ENCODE measurements at places on chromosomes 16 and 17. TPM values are rescaled to one million over a fixed set of nuclear protein-coding genes. Genes with fewer than 3 reads are reported as not detected.
A peak's percentile ranks its signal among the peaks of the same experiment; 100 is the strongest.

DNA sequence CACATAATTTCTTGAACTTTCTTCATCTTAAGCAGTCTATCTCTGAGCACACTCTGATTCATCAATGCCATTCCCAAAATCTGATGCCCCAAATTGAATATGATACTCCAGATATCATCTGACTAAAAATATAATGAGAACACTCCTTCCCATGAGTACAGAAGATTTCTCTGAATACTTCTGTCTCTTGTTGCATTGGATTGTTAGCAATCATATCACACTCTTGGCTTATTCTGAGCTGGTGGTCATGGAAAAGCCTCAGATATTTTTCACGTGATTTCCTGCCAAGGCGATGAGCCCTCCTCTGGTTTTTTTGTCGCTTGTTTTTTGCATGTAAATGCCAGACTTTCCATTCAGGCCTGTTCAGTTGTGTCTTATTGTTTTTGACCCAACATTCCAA is 87.2 kb downstream of the NOG start:
- no peak for DNase-seq

DNA sequence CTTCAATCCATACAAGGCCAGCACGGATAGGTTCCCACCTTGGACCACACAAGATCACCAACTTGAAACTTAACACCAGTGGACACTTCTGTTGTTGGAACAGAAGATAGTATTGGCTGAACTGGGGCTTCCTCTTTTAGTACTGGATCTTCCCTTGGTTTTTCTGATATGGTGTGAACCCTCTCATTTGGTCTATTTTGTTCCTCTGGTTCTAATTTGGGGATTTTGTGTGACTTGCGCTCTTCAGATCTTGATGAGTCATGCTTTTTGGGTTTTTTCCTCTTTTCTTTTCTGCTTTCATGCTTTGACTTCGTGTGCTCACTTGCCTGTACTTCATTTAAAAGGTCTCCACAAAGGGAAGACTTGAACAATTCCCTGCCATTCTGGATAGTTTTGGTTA is 39.0 kb downstream of the SOST start:
- DNase-seq: no peak

DNA sequence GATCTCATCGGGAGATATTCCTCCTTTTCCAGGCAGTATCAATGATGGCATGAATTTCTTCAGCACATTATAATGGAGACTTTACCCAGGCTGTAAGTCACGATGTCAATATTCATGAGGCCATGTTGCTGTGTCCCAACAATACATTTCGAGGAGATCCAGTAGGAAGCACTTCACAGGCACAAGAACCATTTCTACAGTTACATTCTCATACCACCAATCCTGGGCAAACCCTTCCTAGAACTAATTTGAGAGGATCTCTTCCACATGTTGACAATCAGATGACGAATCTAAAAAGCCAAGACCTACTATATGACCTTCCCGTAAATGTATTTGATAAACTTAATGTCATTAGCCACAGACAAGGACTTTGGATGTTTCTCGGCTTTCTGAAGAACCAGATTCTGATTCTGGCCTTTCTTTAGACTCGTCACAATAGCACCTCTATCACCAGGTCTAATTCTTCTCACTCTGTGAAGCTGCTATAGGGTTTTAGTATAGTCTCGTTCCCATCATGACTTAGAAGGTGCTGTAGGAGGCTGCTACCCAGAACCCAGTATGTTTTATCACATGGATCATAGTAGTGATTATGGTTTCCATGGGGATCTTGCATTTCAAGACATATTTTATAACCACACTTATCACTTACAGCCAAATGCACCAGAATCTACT is 40.2 kb downstream of the C16orf87 start:
- DNase-seq: no peak

DNA sequence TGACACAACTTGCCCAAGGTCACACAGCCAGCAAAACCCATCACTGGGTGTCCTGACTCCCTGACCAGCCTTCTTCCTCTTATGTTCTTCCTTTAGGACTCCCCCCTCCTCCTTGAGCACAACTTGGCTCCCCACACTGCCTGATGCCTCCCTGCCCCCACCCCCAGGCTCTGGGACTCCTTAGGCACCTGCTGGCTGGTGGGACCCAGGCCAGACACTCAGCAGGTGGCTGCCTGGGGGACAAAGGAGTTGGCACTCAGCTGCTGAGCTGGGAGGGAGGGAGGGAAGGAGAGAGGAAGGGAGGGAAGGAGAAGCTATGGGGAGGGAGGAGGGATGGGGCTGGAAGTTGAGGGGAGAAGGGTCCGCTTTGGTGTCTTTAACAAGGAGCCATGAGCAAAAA is 8.0 kb downstream of the SEZ6 start:
- DNase-seq: no peak

- no peak for DNase-seq
Observed at GRCh38 chr16:22424161-22424937, 49.9 kb upstream of the CDR2 start.

DNA sequence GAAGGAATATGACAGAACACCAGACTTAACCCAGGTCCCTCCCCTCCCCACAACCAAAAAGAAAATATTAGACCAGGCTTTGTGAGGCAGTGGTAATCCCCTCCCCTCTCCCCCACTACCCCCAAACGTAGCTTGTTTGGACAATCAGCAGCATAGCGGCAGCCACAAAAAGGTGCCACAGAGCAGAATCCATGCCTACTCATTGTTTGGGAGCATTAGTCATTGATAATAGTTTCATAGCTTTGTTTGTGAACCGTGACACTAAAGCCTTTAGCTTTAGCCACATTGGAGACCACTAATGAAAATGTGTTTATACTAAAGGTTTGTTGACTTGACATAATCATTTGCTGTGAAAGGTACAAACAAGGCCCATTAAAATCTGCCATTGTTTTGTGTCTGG is 65.1 kb downstream of the NUP93 start:
- DNase-seq: no peak

DNA sequence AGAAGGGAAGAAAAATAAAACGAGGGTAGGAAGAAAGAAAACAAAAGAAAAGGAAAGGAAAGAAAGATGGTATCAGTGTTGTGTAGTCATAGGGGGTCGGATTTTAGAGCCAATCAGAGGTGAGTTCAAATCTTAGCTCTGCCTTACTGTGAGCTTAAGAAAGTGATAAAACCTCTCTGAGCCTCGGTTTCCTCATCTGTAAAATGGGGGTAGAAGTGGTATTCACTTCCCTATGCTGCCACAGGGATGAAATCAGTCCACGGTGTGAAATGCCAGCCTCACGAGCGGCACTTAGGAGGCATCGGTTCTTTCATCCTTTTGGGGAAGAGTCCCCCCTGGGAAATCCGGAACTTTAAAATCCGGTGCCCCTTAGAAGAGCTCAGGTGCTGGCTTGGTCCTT is 6.1 kb downstream of the KCNG4 start:
- DNase-seq: no peak

GRCh38 chr17:45581860-45582259 is 91.3 kb upstream of the PLEKHM1 start:
- DNase-seq: no peak

GRCh38 chr16:35734728-35735402 is 2275.5 kb downstream of the TP53TG3F start:
- no peak for DNase-seq

GRCh38 chr17:78407387-78408000 is 29.0 kb downstream of the PGS1 start:
- DNase-seq: no peak

- no peak for DNase-seq
Observed at GRCh38 chr16:20102021-20102420, 28.3 kb upstream of the GPR139 start.

GRCh38 chr17:52827526-52827925 is 669.0 kb upstream of the CA10 start:
- DNase-seq: no peak

DNA sequence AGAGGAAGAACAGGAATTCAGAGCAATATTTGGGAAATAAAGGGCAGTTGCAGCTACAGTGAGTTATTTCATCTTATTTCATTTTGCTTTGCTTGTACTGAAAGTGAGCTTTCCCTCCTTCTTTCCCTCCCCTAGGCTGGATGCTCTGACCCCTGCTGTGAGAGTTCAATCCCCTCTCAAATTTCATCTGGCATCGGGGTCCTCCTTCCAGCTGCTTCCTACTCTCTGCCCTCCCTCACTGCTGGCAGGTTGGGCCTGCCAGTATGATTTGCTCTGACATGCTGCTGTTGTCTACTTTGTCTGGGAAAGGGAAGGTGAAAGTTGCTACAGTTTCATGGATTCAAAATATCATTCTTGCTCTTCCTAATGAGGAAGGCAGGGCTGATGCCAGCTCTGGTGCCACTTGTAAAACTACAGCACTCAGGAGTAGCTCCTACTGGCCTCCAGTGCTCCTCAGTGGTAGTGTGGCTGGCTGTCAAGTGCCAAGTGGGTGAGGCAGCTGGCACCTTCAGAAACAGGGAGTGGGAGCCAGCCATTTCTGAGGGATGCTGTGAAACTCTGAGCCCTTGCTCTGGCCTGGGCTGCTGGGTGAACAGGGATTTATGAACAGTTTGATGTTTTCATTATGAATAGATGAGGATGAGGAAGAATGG is 408.6 kb downstream of the HAPSTR1 start:
- DNase-seq: peak; percentile 64

DNA sequence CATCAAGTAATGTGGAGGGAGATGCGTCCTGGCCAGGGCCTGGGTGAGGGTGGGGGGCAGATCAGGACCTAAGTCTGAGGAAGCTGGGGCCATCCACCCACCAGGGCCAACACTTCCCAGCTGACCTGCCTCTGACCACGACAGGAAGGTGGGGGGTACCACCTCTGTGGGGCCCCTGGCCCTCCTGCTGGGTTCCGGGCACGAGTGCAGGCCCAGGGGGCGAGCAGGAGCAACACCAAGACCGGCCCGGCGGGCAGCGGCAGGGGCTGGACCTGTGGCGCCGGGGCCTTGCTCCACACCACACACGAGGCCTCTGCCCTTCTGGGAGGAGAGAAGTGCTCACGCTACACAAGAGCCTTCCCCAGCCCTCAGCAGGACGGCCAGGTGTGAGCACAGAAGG is 13.3 kb downstream of the PDIA2 start:
- no peak for DNase-seq

- DNase-seq: peak; percentile 31
Observed at GRCh38 chr17:37274461-37274860, 101.3 kb upstream of the C17orf78 start.

- no peak for DNase-seq
Observed at GRCh38 chr16:2071454-2072202, 23.8 kb downstream of the TSC2 start.

GRCh38 chr17:7336240-7337175 is at the start of gene ACAP1:
TSS of gene ACAP1 (plus strand) at chr17:7336529. CDS start at chr17:7336735, 206 bp downstream.
- no peak for DNase-seq

DNA sequence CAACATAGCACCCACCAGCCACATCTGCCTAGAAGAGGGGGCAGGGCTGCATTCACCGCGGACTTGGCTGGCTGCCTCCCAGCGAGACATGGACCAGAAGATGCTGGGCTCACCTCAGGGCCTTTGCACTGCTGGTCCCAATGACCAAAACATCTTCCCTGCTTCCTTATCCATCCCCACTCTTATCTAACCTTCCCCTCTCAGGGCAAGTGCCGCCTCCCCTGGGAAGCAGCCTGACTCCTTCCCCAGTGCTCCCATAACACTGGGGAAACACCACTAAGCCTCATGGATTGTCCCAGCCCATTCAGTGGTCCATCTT is 5.7 kb downstream of the TMC6 start:
- DNase-seq: no peak

DNA sequence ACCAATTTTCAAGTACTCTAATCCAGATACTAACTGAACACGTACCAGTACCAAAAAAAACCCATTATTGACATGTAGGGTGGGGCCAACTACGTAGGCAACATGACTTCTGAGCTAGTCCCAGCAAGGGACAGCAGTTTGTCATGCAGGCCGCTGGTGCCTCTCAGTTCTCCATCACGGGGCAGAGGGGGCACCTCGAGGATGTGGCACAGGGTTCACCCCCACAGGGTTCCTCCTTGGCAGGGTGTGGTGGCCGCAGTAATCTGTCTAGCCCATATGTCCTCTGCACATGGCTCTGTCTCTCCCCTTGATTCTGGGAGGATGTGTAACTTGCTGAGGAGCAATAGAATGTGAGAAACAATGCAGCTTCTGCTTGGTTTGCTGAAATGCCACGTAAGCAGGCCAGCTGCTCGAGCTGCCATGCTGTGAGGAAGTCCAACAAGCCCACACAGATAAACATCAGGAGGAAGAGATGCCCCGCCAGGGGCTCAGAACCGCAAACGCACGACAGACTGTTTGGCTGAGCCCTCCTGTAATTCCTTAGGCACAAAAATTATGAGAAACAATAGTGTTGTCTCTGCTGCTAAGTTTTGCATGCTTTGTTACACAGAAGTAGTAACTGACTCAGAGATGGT is 62.4 kb downstream of the NT5M start:
- no peak for DNase-seq

GRCh38 chr17:17812211-17813054 is 24.4 kb downstream of the SREBF1 start:
- no peak for DNase-seq

DNA sequence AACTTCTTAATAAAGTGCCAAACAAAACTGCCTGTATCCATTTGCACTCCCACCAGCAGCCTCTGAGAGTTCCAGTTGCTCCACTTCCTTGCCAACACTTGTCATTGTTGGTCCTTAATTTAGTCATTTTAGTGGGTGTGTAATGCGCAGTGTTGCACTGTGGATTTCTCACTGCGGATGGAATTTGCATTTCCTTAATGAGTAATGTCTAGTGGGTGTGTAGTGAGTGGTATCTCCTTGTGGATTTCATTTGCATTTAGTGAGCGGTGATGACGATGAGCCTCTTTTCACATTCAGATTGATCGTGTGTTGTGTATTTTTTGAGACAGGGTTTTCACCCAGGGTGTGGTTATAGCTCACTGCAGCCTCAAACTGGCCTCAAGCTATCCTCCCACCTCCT is 4.1 kb upstream of the MSLN start:
- DNase-seq: no peak

Gene ACSM2A
- polyA plus RNA-seq: 88.7 TPM

Gene CNTD1
- polyA plus RNA-seq: 3.4 TPM

Gene DOC2A
- polyA plus RNA-seq: 3.0 TPM

Gene KRTAP2-2
- not detected for polyA plus RNA-seq

Gene FA2H
- 3.1 TPM for polyA plus RNA-seq

Gene LHX1
- polyA plus RNA-seq: 88.6 TPM

Gene NPIPB9
- polyA plus RNA-seq: 4.5 TPM

Gene NEUROD2
- polyA plus RNA-seq: 0.08 TPM
